ENCODE measurements at places on chromosomes 11 and 22.

GRCh38 chr11:75028724-75029123, 40.0 kb downstream of the NEU3 start:
- DNase-seq, result no peak

GRCh38 chr11:46066335-46066734, 54.9 kb downstream of the PHF21A start:
- no peak for DNase-seq

- DNase-seq, result no peak
Observed at GRCh38 chr11:78022397-78023396, at the start of gene KCTD14. TSS of gene KCTD14 (minus strand) at chr11:78023276. CDS start at chr11:78023249, 27 bp downstream.

DNA sequence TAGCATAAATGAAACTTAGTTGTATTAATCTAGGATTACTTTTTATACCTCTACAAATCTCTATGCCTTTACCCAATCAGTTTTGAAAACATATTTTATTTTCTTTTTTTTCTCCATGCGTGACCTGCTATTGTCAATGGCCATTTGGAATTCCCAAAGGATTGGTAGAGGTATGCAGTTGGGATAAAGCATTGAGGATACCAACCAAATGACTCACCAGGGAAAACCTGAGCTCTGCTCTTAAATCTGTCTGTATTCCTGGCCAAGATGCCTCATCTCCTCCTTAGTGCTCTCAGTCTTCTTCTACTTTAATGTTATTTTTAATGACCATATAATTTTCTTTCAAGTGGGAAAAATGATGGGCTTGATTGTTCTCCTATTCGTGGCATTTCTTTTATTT, 61.9 kb downstream of the EHF start:
- DNase-seq, result no peak

DNA sequence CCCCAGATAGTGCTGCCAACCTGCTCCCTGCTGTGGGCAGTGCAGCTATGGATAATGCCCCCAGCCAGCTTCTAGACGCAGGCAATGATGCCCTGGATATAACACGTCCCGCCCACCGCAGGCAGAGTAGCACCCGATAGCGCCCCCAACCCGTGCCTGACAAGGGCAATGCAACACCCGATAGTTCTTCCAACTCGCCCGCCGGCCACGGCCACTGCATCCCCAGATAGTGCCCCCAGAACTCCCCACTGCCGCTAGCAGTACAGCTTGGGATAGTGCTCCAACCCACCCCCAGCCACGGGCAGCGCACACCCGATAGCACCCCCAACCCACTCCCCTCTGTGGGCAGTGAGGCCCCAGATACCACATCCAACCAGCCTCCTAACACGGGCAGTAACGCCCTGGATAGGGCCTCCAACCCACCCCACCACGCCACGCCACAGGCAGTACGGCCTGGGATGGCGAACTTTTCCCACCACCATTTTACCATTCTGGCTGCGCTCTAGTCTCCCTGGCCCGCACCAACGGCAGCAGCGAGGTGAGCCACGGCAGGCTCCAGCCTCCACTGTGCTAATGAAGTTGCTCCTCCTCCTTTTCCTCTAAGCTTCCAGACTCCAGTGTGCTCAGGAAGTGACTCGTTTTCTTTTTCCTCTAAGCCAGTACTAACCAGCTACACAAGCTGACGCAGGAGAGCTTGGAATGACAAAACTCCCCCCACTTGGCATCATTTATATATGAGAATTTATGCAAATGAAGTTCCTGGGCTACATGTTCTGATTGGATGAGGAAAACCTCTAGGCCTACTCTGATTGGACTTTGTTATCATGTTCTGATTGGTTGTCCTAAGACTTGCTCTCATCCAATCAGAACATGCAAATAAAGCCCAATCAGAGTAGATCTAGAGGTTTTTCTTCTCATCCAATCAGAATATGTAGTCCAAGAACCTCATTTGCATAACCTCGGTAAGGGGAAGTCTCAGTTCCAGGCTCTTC, 3.0 kb upstream of the RFPL3 start:
- no peak for DNase-seq

- no peak for DNase-seq
Observed at GRCh38 chr11:74524978-74525377, 31.5 kb upstream of the LIPT2 start.

DNA sequence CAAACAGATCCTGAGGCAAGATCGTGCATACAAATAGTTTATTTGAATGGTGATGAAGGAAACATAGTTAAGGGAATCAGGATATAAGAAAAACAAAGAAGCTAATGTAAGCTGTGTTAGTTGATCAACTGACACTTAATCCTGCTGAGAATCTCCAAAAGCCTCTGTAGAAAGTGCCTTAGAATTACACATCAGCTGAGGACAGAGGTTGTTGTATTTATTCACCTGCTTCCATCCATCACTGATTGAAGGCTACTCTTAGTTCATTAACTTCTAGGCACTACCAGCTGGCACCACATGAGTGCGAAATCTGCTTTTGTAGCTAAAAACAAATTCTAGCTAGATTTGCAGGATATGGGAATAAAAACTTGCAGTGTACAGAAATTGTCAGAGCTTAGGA, 1082.0 kb upstream of the CNTN5 start:
- DNase-seq, result no peak

GRCh38 chr22:32574958-32575910, 100.6 kb downstream of the FBXO7 start:
- DNase-seq, result no peak

- no peak for DNase-seq
Observed at GRCh38 chr11:76654980-76655379, 15.6 kb downstream of the LRRC32 start.

GRCh38 chr11:14418801-14419417, 59.9 kb upstream of the RRAS2 start:
- DNase-seq, result no peak

DNA sequence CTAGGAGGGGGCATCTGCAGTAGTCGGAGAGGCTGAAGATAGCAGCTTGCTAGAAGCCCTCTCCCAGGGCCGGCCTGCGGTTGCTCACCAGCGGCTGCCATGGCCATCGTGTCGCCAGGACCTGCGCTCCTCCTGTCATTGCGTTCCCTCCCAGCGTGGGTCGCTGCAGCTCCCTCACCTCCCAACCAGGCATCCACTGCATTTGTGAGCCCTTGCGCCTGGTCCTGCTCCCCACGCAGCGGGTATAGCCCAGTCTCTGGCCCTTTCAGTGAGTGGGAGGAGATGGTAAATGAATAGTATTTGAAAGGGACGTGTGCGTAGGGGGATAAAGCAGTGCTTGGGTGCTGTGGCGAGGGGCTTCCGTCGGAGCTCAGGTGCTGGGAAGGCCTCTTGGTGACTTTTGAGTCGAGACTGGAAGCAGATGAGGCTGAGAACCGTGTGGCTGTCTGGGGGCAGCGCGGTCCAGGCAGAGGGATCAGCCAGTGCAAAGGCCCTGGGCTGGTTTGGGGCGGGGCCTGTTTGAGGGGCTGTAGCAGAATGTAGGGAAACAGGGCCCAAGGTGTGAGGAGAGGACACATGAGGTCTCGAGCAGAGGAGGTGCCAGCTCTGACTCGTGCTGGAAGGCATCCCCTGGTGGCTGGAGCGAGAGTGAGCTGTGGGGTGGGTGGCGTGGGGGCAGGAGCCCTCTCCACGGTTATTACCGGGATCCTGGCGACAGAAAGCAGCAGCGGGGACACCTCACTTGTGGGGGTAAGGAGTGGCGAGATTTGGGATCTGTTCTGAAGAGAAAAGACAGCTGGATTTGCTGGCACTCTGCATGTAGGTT, 39.3 kb downstream of the LRP5 start:
- no peak for DNase-seq

- no peak for DNase-seq
Observed at GRCh38 chr22:20442485-20443284, 5.1 kb upstream of the SCARF2 start.

GRCh38 chr11:7973011-7973410, 7.8 kb upstream of the NLRP10 start:
- no peak for DNase-seq

DNA sequence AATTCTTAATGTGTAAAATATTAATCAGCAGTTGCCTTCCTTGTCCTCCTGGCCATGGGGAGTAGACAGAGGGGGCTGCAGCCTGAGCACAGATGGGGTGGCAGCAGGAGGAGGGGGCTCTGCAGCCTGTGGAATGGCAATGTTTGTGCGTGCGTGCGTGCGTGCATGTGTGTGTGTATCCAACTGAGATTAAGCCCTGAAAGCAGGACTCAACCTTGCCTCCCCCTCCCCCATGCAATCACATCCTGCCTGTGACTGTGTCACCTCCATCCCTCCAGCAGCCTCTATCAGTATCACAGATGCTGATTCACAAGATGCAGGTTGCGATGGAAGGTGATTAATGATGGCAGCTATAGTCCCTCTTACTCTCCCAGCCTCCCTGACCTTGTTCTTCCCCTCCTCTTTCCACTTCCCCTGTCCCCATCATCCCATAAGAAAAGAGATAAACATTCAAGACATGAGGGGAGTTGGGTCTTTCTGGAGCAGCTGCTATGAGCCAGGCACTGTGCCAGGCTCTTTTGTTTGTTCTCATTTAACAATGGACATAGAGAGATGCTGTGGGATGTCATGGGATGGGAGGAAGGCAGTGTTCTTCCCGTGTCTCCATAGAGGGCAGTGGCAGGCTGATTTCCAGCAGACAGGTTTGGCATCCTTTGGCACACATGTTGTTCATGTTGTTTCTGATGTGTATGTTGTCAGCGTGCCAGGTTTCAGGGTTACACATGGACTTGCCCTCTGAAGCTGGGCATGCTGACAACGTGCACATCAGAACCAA, 43.8 kb upstream of the NECTIN1 start:
- DNase-seq, result no peak

GRCh38 chr22:46972256-46972655, 209.8 kb downstream of the TBC1D22A start:
- DNase-seq, result no peak

DNA sequence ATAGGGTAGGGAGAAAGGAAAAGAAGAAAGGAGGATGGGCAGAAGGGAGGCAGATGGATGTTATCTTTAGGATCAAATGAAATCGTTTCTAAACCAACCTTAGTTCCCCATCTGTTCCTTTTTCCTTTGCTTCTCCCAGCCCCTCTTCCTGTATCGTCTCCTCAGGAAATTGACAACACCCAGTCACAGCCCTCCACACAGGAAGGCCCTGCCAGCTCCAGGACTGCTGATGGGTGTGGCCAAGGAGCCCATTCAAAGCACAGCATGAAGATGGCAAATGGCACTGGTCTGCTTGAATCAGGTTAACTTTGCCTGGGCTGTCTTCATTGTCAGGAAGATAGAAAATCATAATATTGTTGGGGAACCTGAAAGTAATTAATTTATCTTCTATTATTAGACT, 164.8 kb downstream of the C11orf87 start:
- no peak for DNase-seq

- DNase-seq, result no peak
Observed at GRCh38 chr11:128326791-128327190, 260.6 kb downstream of the ETS1 start.

DNA sequence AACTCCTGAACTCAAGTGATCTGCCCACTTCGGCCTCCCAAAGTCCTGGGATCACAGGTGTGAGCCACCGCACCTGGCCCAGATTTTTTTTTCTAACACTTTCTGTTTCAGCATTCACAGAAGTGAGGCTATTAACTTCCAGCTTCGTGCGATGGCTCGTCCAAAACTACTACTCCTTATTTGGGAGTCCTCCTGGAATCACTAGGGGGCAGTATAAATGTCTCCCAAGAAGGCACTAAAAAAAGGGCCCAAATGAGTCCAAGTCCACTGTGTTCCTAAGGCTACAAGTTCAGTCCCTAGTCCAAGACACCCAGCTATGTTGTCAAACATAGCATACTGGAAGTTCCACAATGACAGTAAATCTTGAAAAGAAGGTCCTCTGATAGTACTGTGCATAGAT, 63.2 kb upstream of the BIRC3 start:
- no peak for DNase-seq

GRCh38 chr11:27385245-27385644, 22.2 kb upstream of the CCDC34 start:
- DNase-seq, result no peak

GRCh38 chr11:9489080-9489765, 28.4 kb downstream of the ZNF143 start:
- DNase-seq, result no peak

GRCh38 chr11:96052921-96053651, 129.2 kb upstream of the MTMR2 start:
- no peak for DNase-seq

DNA sequence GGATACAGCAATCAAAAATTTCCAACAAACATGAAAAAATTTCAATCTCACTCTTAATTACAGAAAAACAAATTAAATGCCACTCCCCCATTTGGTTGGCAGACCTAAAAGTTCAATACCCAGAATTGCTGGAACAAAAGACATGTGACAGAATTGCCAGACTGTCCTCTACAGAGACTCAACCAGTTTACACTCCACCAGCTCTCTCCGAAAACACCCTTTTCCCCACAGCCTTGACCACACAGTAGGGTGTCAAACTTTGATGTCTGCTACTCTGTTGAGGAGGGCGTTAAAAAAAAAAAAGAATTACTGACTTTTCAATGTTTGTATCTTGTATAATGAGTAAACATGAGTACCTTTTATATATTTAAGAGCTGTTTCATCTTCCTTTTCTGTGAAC, 44.7 kb upstream of the YPEL1 start:
- DNase-seq, result no peak

- DNase-seq, result no peak
Observed at GRCh38 chr11:24253237-24253760, 243.6 kb upstream of the LUZP2 start.

DNA sequence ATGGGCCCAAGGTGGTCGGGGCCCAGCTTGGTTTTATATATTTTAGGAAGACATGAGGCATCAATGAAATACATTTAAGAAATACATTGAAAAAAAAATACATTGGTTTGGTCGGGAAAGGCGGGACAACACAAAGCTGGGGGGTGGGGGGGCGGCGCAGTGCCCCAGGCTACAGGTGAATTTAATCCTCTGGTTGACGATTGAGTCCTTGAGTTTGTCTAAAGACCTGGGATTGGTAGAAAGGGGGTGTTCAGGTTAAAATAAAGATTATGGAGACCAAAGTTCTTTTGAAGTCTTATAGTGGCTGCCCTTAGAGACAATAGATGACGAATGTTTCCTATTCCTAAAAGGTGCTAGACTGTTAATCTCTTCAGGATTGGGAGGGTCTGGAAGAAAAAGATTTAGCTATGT, 3.1 kb downstream of the IFITM1 start:
- DNase-seq, result no peak

GRCh38 chr22:50129121-50129736, 39.4 kb downstream of the MOV10L1 start:
- DNase-seq, result no peak

DNA sequence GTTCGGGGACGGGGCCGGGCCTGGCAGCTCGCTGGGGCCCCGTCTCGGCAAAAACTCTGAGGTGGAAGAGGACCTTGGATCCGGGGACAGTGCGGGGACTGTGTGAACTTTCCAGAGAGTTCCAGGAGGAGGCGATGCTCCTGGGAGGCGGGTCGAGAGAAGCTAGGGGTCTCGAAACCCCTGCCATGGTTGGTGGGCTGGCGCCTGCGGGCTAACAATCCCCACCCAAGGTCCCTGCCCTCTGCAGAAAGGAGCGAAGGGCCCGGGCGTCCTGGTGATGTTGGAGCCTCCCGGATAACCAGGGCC, 4.7 kb upstream of the GRK2 start:
- DNase-seq, result no peak

GRCh38 chr11:55357560-55358184, 10.1 kb upstream of the OR4A15 start:
- DNase-seq, result no peak

Data from central memory CD4-positive, alpha-beta T cell (primary cell).